Posterior vena cava (tissue), 2 donors: ENCODE measurements at places on chromosomes 7 and 10. TPM values are rescaled to one million over a fixed set of nuclear protein-coding genes. Genes with fewer than 3 reads are reported as not detected.

- DNase-seq, result no peak
Observed at GRCh38 chr7:125526092-125526491, 596.5 kb upstream of the POT1 start.

DNA sequence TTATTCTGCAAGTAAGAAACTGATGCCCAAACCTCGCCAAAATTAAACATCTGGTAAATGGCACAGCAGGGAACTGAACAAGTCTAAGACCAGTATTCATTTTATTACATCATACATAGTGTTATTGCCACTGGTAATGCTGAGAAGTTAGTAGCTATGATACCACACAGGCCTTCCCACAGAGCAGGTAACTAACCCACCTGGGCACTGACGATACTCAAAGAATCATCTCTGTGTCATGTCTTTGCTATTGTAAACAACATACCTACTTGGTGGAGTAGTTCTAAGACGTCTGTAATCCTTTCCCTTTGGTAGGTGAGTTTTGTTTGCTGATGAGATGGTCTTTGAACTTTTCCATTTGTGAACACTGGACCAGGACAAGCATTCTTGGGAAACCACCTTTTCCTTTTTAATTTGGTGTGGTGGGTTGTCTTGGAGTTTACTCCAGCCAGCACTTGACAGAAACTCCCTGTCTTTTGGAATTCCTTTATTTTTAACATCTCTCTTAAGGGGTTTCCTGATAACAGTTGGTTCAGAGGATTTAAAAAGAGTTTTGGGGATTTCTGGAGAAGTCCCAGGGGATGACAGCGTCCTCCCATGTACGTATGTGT, 40.9 kb downstream of the PDSS1 start:
- no peak for DNase-seq

DNA sequence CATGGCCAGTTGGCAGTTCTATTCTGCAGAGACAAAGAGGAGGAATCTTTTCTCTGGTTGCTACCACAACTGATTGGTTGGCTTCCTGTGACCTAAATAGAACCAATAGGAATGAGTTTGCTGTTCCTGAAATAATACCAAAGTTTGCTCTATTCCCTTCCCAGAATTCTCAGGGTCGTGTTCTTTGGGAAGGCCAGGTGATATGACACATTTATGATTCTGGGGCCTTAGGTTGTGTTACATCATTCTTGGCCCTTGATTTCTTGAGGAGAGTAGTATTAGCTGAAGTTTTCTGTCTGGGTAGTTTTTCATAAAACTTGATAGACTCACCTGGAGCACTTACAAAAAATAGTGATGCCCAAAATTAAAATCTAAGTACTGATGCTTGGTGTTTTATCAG, 171.9 kb downstream of the LRRC4 start:
- DNase-seq, result no peak

- DNase-seq, result no peak
Observed at GRCh38 chr10:43352951-43353350, 18.5 kb upstream of the FXYD4 start.

DNA sequence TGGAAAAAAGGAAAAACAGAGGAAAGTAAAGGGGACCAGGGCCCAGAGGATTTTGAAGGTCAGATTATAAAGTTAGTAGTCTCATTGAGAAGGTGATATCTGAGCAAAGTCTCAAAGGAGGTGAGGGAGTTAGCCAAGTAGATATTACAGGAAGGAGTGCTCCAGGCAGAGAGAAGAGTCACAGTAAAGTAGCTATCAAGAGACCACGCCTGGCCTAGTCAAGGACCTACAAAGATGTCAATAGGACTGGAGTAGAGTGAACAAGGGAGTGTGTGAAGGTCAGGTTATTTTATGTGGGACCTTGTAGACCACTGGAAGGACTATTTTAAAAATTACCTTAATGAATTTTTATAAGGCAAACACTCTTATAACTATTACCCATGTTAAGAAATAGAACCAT, 64.8 kb downstream of the TPST1 start:
- no peak for DNase-seq

- DNase-seq, result no peak
Observed at GRCh38 chr10:28503114-28503513, 29.8 kb upstream of the WAC start.

DNA sequence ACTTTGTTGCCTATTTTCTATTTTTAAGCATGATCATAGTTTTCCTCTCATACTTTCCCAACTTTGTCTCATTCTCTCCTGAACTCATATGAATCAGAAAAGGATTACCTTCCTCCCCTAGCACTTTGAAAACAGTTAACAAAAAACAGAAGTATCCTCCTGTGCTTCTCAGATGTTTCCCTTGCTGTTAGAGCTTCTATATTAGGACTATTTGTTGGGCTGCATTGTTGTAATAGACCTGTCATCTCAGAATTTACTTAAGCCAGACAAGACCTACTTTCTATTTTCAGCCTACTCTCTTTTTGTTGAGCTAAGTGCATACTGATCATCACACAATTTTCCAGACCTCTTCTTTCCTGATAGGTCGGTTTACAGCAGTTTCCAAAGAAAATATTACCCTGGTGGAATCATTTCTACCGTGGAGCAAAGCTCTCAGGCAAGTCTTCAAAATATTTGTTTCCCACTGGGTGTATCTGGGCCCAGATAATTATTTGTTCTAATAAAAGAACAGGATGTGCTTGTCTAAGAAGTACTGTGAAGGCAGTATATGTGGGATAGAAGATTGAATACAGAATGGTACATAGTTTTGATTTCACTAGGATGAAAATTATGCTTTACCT, 411.9 kb upstream of the KLF6 start:
- DNase-seq, result no peak

DNA sequence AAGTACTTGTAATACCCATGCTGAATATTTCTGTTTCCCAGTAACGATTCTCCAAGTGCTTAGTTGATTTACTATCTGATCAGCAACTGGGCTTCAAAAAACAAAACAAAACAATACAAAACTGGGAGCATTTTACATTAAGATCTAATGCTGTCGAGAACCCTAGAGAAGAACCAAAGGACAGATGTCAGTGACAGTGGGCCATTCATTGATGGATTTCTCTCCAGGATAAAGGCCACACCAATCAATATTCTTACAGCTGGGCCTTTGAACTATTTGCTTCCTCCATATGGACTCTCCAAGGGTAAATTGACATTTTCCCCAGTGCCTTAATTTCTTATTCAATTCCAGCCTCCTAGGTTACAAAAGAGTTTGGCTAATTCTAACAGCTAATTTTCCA, 217.5 kb downstream of the ADAM12 start:
- DNase-seq, result no peak

- DNase-seq, result no peak
Observed at GRCh38 chr10:103641326-103641725, 147.8 kb downstream of the NEURL1 start.

DNA sequence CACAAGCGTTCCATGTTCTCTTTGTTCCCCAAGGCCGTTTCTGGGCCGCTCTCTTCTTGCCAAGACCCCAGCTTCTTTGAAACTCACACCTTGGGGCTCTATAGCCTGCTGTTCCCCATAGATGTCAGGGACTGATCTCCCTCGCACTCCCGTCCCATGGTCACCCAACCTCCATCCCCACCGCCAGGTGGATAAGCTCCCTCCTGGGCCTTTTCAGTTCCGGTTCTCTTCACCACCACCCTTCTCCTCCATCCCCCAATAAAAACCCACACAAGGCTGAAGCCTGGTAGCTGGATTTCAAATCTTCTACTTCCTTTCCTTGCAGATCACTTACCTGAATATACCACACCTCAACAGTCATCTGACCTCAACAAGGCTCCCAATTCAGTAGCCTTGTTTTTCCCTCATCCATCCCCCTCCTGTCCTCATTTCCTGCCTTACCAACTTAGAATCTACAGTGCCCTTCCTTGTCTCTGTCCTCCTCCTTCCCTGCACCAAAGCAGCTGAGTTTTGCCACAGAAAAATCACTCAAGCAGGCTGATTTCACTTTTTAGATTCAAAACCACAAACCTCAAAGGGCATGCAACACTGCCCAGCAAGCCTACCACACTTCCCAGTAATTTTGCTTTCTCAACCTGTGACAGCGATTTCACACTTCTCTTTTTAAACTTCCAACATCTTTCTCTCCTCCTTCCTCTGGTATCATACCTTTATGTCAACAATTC, 7.7 kb downstream of the SLC37A3 start:
- DNase-seq, result peak; percentile 50

DNA sequence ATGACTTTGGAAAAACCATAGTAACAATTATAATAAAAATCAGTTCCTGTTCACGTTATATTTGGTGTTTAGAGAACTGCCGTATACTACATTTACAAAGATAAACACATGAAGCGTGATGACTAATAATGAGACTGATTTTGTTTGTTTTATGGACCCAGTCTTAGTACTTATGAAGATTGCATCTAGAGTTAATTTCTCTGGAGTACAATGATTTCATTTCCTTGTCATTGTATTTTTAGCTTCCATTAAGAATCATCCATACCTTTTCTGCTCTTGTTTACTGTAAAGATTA, 2.9 kb downstream of the RBM20 start:
- DNase-seq, result no peak

- DNase-seq, result peak; percentile 14
Observed at GRCh38 chr7:5627745-5628547, 153.5 kb downstream of the RNF216 start.

DNA sequence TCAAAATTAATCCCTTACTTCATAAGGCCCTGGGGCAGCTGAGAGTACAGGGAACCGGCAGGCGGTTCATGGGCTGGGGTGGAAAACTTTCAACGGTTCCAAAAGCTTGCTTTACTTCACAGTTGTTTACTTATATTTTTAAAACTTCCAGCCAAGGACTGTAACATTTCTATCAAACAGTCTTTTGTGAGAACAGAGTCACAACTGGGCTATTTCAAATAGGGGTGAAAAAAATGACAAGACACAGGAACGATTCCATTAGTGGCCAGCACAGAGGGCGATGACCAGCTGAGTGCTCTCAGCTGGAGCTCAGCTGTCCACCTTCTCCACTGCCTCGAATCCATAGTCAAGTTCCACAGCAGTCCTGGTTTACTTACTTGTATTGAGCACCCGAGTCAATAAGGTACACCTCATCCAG, 48.2 kb downstream of the XPNPEP1 start:
- DNase-seq, result no peak

DNA sequence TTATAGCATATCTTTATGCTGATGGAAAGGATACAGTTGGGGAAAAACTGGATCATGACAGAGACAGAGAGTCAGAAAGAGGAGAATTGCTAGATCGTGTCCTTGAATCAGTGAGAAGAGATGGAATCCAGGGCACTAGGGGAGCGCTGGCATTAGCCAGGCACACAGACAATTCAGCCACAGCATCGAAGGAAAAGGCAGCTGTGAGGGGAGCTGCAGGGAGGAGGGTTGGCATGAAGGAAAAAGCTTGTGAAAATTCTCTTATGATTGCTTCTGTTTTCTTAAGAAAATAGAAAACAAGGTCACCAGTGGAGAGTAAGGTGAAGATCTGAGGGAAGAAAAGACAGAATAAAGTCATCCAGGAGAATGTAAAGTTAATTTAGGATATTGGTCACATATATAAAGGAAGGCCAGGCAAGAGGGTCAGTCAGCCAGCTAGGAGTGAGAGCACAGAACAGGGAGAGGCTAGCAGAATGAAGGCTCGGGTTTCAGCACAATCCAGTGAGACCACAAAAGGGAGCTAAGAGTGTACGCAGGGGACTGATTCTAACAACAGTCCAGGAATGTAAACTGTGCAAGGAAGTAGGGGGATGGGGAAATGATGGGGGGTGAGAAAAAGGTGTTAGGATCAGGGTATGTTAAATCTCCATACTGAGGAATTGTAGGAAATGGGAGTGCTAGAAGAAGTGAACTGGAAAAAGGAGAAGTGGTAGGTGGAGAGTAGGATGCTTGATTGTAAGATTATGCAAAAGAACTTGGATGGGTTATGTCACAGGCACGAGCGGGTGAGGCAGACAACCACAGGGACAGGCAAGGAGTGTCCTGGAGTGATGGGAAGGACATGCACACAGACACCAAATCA, 112.0 kb downstream of the RNF32 start:
- DNase-seq, result no peak

DNA sequence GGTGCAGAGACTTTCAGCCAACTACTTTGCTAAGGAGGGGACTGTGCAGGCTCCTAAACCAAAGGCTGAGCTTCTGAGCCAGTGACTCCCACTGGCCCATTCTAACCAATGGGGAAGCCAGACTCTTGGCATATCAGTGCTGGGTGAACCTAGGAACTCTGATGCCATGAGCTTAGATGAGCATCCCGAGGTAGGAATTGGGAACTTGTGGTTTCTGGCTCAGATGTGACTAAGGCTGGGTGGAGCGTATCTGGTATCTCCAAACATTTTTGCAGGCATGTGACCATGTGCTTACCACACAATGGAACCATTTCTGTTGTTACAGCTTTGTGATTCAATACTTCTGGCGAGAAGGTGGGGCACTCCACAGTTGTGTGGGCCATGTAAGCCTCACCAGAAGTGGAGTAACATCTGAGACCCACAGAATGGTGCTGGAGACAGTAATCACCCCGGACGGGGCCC, 2.5 kb upstream of the AVPI1 start:
- DNase-seq, result no peak

DNA sequence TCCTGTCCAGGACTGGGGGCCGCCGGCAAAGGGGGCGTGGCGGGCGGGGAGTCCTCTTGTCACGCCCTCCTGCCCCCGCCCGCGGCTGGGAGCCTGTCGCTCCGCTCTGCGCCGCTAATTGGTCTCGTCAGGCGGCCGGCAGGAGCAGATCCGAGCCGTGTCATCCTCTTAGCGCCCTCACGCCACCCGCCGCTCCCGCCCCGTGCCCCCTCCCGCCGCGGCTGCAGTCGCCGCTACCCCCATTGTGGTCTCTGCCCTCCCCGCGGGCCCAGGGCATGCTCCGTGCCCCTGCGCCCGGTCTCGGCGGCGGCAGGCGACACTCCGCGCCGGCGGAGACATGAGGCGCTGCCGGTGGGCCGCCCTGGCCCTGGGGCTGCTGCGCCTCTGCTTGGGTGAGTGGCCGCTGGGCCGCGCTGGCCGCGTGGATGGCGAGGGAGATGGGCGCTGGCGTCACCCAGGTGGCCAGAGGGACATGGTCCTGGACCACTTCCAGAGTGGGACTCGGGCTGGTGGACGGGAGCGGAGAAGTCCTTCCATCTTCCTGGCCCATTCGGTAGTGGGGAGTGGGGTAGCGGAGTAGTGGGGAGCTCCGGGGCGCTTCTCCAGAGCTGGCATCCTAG, at the start of gene CDHR1:
Gene CDHR1 (plus strand): TSS at position 114 of the 620 bp plus-strand sequence. CDS start 224 bp downstream, at position 338.
- no peak for DNase-seq

Gene NCF1
- total RNA-seq, result 9.3 TPM

Gene NKX1-2
- total RNA-seq, result not detected

Gene ASZ1
- total RNA-seq, result not detected
